Activated CD4-positive, alpha-beta T cell treated with anti-CD3 and anti-CD28 coated beads, Interleukin-2, amount 50 U/mL, for 4 hours (primary cell): ENCODE measurements at places on chromosomes 3 and 15.

GRCh38 chr3:4693620-4694019 lies 200.5 kb downstream of the ITPR1 start:
- no peak for DNase-seq

DNA sequence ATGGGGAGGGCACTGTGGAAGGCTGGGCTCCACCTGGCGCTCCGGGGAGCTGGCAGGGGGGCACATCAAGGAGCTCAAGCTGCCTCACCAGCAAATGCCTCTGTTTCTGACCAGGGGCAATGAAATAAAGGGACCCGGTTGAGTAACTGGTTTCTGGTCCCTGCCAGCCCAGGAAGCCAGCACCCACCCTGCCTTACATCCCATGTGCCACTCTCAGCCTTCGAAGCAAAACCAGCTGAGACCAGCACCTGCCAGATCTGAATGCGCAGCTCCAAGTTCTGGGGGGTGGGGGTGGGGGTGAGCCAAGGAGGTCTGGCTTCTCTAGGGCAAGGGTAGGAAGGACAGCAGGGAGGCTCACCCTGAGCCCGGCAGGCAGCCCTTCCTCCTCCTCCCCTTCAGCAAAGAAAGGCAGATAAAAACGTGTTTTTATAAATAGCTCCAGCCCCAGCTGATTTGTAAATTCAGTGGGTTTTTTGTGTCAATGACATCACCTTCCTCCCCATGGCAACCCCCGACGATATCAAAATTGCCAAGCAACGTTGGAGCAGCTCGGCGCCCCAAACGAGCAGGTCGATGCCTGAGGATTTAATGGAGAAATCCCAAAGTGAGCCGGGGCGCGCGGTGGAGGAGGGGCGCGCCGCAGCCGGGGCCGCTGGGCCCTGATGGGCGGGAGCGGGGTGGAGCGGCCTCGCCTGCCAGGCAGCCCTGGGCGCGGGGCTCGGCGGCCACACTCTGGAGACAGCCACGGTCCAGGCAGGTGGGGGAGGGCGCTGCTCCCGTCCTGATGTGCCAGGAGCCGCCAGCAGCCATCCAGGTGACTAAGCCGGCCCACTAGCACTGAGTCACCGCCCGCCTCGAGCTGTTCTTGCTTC lies at the start of gene PAK6:
Gene PAK6 (plus strand): TSS at position 532 of the 872 bp plus-strand sequence. CDS start 25,723 bp downstream, outside the sequence.
- DNase-seq, result peak; percentile 18

- no peak for DNase-seq
Observed at GRCh38 chr3:10309736-10310135, 11.2 kb downstream of the SEC13 start.

DNA sequence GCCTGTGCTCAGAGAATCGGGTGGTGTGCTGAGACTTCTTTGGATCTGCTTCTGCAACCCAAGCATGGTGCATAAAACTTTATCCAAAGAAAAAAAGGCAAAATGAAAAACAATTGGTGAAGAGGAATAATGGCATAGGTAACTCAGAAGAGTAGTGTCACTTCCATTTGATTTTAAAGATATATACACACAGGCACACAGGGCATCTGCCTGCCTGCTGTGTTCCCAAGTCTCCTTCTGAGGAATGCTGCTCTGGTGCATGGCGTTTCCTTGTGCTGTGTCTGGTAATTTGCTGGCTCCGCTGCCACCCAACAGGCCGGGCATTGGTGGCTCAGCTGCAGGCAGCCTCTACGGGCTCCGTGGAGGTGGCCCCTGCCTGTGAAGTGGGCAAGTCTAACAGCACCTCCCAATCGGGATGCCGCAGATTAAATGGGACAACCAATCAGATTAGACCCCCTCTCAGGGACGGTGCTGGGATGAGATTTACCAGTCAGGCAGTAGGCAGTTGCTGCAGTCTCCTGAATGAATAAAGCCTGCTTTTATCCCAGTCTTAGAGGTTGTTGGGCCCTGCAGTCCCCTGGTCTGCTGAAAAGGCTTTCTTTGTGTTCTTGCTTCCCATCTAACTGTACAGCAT lies 253.7 kb upstream of the RASGRP1 start:
- DNase-seq, result no peak

- no peak for DNase-seq
Observed at GRCh38 chr3:80676866-80677265, 909.1 kb upstream of the ROBO1 start.

- DNase-seq, result no peak
Observed at GRCh38 chr3:41141433-41142167, 57.7 kb upstream of the CTNNB1 start.

GRCh38 chr3:46489875-46490274 lies 7.9 kb upstream of the RTP3 start:
- no peak for DNase-seq

GRCh38 chr3:189577050-189577951 lies 53.9 kb upstream of the TP63 start:
- no peak for DNase-seq

GRCh38 chr15:90924375-90924774 lies 8.0 kb downstream of the HDDC3 start:
- no peak for DNase-seq

DNA sequence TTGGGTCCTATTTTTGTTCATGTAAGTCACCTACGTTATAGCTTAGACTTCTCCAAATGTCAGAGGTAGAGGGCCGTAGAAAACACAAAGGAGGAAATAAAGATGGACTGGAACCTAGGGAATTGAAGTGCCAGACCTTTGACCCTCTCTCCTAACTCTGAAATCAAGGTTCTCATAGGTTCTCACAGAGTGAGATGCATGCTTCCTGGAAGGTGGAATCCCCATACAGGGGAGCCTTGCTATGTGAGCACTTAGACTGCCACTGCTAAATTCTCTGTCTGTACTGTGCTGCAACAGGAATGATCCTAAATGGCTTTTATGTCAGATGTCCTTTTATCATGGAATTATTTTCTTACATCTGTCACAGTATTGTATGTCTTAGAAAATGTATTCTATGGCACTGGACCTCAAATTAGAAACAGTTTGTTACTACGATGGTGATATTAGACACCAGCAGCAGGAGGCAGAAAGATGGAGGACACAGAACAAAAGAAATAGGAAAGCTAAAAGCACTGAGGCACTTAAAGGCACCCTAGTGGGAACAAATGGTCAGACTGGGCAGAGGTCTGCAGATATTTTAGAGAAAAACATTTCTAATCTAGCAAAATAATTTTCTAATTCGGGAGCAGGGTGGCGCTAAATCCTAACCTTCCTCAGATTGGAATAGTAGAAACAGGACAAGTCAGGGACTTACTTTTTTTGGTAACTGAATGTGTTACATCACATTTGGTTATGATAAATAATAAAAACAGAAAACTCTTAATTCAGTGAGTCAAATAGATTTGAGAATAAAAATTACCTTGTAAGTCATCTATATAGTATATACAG lies 60.2 kb upstream of the CDAN1 start:
- no peak for DNase-seq

- DNase-seq, result no peak
Observed at GRCh38 chr3:67481126-67481525, 173.3 kb downstream of the SUCLG2 start.

DNA sequence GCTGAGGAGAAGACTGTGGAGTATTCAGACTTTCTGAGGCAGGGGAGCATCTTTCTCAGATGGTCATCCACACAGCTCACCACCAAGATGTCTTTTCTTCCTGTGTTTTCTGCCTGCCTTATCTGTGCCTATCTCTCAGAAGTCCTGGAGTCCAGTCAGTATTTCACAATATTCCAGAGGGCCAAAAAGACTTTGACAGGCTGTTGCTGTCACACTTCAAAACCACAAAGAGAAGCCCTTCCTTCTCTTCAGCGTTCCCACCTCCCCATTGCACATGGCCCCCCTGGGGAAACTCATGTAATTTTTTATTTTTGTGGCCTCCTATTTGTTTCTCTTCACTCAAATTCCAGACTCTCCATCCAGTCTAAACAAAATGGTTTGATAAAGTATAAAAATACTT lies 585.2 kb downstream of the EPHA3 start:
- no peak for DNase-seq
